ENCODE measurements at places on chromosomes 13 and 19. TPM values are rescaled to one million over a fixed set of nuclear protein-coding genes. Genes with fewer than 3 reads are reported as not detected.

Gene KHSRP
- 160 TPM for total RNA-seq

Gene PRKACA
- 11.0 TPM for total RNA-seq

Gene CEACAM21
- not detected for total RNA-seq

Gene MAST1
- total RNA-seq: 0.27 TPM

Gene APOE
- total RNA-seq: 458 TPM

Gene PODNL1
- total RNA-seq: not detected

Gene CGB8
- total RNA-seq: not detected

Gene LGALS7
- not detected for total RNA-seq

Gene BRME1
- total RNA-seq: 0.84 TPM

Gene ELSPBP1
- not detected for total RNA-seq

Gene LGALS4
- total RNA-seq: 0.32 TPM

Gene NXNL1
- total RNA-seq: not detected

Gene CEACAM4
- not detected for total RNA-seq
